Non-pigmented ciliary epithelial cell (primary cell): ENCODE measurements at places on chromosomes 6 and 20.

- no peak for DNase-seq
Observed at GRCh38 chr6:125529061-125529460, 220.4 kb upstream of the HEY2 start.

DNA sequence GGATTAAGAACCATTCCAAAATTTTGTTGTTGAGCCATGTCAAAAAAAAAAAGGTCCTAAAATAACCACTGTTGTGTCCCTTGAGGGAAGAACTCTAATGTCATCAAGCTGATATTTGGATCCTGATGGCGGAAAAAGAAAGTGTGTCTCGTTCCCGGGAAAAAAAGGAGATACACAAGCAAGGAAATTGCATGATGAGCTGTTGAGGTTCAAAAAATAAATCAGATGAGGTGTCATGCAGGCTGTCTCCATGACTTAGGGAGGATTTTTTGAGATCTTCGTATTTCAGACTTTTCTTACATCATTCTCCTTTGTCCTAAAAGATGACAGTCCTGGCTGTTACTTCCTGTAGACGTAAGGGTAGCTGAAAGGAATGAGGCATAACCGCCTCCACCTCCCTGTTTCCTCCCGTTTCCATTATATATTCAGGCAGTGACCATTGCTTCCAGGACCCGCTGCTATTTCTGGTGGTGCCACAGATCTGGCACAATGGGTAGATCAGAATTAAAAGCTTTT lies 117.3 kb upstream of the TNFAIP3 start:
- DNase-seq: no peak

- no peak for DNase-seq
Observed at GRCh38 chr6:50471041-50471440, 242.3 kb upstream of the TFAP2D start.

DNA sequence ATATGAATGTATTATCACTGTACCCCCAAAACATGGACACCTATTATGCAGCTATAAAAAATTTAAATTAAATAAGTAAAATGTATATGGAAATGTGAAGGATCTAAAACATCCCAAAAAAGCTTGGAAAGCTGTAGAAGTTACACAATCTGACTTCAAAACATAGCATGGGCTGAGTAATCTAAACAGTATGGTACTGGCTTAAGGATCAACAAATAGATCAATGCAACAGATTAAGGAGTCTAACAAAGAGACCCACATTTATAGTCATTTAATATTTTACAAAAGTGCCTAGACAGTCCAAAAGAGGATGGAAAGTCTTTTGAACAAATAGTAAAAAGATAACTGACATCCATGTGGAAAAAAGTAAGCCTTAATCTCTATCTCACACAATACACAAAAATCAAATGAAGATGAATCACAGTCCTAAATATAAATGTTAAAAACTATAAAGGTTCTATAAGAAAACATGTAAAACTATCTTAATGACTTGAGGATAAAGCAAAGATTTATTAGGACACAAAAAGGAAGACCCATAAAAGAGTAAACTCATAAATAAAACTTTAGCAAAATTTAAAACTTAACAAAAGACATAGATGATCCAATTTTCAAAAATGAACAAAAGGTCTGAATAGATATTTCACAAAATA lies 46.8 kb downstream of the RANBP9 start:
- no peak for DNase-seq

DNA sequence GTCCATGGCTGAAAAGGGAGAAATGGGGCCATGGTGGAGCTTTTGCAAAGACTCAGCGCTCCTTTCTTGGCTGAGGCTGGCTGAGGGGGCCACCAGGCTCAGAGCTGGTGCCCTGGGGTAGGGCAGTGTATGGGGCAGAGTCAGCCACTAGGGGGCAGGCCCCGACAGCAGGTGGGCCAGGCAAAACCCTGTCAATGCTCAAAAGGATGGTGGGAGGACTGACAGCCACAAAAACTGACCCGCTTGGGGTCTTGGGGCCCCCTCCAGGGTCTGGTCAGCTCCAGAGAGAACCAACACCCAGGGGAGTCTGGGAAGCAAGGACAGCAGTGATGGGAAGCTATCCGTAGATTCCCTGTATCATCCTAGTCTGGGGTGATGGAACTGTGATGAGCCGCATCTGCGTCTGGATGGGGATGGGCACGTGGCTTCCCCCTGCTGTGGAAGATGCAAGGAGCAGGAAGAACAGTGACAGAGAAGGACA lies 306.9 kb downstream of the DHX35 start:
- DNase-seq: no peak

DNA sequence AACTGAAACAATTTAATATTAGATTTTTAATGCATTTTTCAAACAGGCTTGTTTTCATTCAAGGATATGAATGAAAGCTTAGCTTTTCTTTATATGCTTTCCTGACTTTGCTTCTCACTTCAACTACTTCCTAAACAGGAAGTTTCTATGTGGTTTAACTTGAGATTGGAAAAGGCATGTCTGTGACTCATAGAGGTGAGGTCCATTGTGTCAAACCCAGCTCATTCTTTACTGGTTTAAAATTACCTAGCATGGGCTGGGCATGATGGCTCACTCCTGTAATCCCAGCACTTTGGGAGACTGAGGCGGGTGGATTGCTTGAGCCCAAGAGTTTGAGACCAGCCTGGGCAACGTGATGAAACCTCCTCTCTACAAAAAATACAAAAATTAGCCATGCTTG lies 34.4 kb downstream of the EFHC1 start:
- peak; percentile 38 for DNase-seq

GRCh38 chr6:44311767-44312166 lies 1.4 kb downstream of the AARS2 start:
- no peak for DNase-seq

- no peak for DNase-seq
Observed at GRCh38 chr6:6946206-6947155, 161.3 kb upstream of the RREB1 start.

GRCh38 chr20:23246717-23247664 lies 103.6 kb upstream of the NXT1 start:
- no peak for DNase-seq

DNA sequence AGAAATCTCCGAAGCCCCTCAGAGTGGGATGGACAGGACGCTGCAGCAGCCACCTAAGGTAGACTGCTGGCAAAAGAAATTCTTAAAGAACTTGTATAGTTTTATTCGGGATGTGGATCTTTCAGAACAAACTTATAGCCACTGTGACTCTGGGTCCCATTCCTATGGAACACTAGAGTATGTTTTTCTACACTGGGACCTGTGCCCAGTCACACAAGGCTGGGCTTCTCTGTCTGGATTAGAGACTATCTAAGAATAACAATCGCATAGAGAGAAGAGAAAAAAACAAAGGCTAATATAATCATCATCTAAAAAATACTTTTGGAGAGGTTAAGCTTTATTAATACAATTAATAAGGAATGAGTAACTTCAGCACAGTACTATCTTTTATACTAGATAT lies 28.9 kb downstream of the RMND1 start:
- DNase-seq: no peak

DNA sequence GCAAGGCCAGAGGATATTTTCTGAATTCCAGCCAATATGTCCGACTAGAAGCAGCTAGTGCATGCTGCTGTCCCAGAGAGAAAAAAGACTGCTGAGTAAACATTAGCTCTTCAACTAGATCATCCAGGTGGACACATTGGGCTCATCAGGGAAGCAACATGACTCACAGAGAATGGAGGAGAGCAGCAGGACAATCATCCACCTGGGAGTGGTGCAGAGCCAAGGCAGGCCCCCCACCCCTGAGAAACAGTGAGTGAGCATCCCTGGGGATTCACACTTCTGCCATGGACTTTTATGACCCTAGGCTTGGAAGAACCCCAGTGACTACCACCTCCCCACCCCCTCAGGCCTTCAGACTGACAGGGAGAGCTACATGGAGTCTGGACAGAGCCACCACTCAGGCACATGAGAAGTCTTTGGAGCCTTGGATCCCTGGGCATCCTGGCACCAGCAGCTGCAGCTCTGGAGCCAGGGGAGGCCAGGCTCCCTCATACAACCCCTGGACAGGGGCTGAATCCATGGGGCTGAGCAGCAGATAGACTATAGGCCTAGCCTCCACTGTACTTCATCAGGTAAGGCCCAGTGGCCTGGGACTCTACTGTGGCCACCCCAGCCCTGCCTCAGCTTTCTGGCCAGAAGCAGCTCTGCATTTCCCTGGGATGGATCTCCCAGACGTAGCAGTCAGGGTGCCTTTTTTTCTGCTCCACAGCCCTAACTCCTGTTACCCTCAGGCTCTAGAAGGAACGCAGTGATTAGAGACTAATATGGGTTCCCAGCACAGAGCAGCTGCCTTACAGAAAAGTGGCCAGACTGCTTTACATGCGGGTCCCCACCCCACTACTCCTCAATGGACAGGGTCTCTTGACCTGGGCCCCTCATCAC lies 82.9 kb upstream of the RNF217 start:
- DNase-seq: no peak

DNA sequence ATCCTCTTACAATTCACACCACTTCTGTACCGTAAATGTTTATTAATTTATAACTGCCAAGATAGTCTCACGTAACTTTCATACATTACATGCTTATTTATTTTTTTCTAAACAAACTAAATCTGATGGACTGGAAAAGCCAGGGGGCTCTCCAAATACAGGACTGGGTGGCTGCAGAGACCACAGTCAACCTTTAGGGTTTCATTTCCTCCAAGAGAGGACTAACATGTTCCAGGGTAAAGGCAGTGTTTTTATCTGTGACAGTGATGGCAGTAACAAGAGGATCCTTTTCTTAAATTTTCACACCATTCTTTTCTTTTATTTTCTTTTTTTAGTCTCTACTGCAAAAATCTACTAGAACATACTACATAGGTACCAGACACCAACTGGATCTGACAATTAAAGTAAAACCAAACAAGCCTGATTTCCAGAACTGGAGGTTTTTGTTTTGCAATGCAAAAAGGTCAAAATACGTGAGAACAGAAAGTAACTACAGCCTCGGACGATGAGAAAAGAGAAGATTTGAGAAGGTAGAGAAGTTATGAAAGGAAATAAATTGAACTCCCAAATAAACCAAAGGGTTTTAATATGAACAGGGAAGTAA lies 1.2 kb downstream of the LMBRD1 start:
- DNase-seq: no peak

DNA sequence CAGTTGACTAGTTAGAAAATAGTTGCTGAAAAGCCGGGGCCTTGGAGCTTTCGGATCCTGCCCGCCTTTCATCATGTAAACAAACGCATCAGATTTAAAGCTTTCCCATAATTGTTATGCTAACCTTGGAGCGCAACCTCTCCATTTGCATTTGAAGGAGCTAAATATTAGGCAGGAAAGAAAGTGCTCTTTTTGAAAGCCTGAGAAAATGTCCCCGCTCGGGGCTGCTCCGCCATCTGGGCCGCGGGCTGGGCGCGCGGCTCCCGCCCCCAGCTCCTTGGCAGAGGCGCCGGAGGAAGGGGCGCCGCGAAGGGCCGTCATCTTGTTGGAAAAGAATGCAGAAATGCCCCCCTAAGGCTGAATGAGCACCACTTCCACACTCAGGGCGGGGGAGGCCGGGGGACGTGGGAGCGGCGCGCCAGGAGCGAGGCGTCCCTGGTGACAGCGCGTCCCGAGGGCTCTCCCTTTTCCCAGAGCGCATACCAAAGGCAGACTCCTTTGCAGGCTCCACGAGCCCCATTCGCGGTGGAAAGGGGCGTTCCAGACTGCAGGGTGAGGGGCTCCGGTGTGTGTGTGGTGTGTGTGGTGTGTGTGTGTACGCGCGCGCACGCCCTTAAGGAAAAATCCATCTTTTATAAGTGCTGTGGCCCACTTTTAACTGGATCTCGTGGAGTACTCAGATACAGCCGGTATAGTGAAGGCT lies 145.6 kb upstream of the ID4 start:
- no peak for DNase-seq

DNA sequence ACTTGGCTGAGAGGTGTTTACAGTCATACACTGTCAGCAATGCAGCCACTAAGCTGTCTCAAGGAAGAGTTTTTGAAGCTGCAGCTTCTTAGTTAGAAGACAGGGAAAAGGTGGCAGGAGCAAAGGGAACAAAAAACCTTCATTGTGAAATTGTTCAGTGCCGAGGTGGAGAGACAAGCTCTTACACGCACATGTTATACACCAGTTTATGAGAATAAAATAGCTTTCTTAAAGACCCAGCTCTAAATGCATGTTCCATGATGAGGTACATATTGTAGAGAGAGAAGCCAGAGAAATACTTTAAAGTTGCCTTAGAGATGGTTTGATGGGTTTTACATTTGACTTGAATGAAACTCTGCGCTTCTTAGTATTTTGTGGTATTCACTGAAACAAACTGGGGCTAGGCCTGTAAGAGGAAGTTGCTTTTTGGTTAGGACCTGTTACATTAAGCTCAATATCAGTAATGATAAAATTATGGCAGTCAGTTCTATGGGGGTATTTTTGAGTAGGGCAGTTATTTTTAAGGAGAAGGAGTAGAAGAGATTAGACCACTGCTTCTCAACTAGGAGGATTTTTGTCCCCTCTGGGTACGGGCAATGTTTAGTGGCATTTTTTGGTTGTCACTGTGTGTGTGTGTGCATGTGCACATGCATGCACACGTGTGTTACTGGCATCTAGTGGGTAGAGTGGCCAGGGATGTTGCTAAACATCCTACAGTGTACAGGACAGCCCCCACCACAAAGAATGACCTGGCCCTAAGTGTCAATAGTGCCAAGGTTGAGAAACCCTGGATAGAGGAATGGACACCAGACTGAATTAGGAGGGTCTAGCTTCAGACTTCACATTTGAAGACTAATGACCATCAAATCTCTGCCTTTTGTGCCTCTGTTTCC lies 9.8 kb downstream of the NEDD9 start:
- DNase-seq: no peak

- no peak for DNase-seq
Observed at GRCh38 chr6:144840619-144841018, 555.5 kb downstream of the UTRN start.

DNA sequence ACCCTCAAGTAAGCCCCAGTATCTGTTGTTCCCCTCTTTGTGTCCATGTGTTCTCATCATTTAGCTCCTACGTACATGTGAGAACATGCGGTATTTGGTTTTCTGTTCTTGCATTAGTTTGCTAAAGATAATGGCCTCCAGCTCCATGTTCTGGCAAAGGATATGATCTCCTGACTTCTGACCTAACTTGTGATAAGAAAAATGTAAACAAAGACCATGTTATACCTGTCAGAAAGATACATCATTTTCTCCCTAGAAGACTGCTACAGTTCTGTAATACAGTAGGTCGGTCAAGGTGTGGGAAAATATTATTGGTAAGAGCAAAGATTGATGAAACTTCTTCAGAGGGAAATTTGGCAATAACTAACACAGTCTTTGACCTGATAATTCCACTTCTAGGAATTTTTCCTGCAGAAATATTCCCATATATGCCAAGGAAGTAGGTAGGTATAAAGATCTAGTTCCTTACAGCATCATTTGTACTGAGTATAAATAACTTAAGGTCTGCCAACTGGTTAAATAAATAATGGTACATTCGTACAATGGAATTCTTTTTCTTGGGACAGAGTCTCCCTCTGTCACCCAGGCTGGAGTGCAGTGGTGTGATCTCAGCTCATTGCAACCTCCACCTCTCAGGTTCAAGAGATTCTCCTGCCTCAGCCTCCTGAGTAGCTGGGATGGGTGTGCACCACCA lies 19.1 kb upstream of the FKBP5 start:
- DNase-seq: no peak

- DNase-seq: no peak
Observed at GRCh38 chr20:50991076-50991475, 31.8 kb downstream of the KCNG1 start.

- DNase-seq: peak; percentile 32
Observed at GRCh38 chr6:53956068-53956711, 155.1 kb upstream of the MLIP start.

GRCh38 chr6:89021629-89022028 lies 58.2 kb upstream of the RNGTT start:
- no peak for DNase-seq

- DNase-seq: no peak
Observed at GRCh38 chr20:51766994-51767866, 960 bp downstream of the ATP9A start.
